Stimulated activated CD4-positive, alpha-beta T cell treated with anti-CD3 and anti-CD28 coated beads, Interleukin-12 subunit alpha, Interleukin-12 subunit beta, amount 100 ng/mL, for 4 hours (primary cell): ENCODE measurements at places on chromosomes 7 and 10.

DNA sequence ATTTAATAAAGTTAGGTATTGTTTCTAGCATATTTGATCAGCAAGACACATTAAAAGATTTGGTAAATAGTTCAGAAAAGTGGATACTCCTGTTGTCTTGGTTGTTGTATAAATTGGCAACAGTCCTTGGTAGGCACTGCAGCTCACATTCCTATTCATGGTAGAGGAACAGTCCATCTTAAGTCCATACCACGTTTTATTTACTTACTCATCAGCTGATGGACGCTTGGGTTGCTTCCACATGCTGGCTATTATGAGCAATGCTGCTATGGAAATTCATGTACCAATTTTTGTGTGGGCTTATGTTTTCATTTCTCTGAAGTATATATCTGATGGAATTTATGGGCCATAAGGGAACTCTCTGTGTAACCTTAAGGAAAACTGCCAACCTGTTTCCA is 43.3 kb downstream of the C10orf120 start:
- no peak for DNase-seq

- no peak for DNase-seq
Observed at GRCh38 chr10:77768039-77768438, 130.4 kb upstream of the KCNMA1 start.

GRCh38 chr10:122140461-122140902 is 130.6 kb upstream of the BTBD16 start:
- no peak for DNase-seq

GRCh38 chr7:135077642-135078041 is 70.2 kb upstream of the TMEM140 start:
- no peak for DNase-seq

DNA sequence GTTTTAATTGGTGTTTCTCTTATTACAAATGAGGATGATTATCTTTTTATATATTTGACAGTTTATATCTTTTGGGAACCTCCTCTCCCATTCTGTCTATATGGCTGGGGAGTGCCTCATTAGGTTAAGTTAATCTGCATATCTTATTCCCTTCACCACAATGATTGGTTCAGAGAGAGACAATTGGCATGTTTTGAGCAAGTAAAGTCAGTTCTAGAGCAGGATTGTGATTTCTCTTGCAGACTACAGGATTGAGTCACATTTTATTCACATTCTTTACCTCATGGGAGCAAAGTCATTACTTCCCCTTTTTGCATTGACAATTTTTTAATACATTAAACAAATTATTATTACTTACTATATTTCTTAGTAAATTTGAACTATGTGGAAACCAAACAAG is 345.6 kb downstream of the MDFIC start:
- DNase-seq, result no peak

DNA sequence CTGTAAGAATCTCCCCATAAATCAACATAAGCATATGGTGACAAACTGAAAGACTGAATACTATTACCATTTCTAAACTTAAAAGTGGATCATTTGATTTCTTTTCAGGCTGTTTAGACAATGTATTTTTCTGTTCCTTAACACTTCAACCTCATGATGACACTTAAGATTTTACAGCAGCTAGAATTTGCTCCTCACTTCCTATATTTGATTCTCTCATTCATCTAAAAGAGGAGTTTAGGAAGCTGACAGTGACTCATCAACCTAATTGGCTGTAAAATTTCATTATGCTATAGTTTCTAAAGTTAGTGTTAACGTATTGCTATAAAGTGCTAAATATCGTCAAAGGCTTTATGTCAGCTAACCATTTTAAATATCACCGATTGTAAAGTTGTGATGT is 478.7 kb downstream of the GRM8 start:
- DNase-seq, result no peak

DNA sequence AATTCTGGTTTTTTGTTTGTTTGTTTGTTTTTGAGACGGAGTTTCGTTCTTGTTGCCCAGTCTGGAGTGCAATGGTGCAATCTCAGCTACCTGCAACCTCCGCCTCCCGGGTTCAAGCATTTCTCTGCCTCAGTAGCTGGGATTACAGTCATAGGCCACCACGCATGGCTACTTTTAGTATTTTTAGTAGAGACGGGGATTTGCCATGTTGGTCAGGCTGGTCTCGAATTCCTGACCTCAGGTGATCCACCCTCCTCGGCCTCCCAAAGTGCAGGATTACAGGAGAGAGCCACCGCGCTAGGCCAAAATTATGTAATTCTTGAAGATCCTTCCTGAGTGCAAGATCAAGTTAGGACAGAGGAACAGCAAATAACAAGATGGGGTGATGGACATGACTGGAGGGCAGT is 719 bp downstream of the ZNF33B start:
- DNase-seq, result peak; percentile 1

GRCh38 chr10:123472606-123473005 is 193.5 kb upstream of the GPR26 start:
- no peak for DNase-seq

GRCh38 chr10:77670817-77671443 is 33.3 kb upstream of the KCNMA1 start:
- DNase-seq, result no peak

DNA sequence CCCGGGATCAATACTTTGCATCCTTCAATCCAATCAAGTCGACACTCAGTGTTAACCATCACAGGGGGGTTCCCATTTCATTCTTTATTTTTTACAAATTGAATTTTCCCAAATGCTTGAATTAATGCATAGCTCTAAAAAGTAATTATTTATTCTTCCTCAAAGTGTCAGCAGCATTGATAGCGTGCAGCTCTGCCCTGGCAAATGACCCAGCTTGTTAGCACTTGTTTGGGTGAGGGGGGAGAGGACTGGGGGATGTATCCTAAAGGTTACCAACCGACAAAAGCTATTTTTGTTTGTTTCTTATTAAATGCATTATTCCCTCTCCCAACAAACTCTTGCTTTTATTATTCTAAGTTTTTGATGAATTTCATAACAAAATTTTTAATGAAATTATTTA is 27.0 kb upstream of the ELMO1 start:
- DNase-seq, result no peak

- DNase-seq, result no peak
Observed at GRCh38 chr7:126702242-126703016, 550.3 kb downstream of the GRM8 start.

- no peak for DNase-seq
Observed at GRCh38 chr10:47449979-47450378, 33.9 kb downstream of the ANXA8 start.

DNA sequence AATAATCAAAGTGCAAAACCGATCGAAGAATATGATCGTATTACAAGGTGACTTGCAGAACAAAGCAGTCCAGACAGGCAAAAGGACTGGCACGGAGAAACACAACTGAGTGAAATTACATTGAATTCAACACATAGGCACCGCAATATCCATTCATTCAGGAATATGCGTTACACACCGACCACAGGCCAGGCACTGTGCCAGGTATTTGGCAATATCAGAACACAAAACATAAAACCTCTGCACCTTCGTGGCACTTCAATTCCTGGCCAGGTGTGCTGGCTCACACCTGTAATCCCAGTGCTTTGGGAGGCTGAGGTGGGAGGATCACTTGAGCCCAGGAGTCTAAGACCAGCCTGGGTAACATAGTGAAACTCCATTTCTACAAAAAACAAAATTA is 187.9 kb downstream of the DIP2C start:
- no peak for DNase-seq

GRCh38 chr10:97836446-97836845 is 13.2 kb upstream of the GOLGA7B start:
- DNase-seq, result no peak

GRCh38 chr7:17233603-17234002 is 64.8 kb upstream of the AHR start:
- no peak for DNase-seq

- no peak for DNase-seq
Observed at GRCh38 chr7:15618275-15618674, 56.5 kb upstream of the AGMO start.

DNA sequence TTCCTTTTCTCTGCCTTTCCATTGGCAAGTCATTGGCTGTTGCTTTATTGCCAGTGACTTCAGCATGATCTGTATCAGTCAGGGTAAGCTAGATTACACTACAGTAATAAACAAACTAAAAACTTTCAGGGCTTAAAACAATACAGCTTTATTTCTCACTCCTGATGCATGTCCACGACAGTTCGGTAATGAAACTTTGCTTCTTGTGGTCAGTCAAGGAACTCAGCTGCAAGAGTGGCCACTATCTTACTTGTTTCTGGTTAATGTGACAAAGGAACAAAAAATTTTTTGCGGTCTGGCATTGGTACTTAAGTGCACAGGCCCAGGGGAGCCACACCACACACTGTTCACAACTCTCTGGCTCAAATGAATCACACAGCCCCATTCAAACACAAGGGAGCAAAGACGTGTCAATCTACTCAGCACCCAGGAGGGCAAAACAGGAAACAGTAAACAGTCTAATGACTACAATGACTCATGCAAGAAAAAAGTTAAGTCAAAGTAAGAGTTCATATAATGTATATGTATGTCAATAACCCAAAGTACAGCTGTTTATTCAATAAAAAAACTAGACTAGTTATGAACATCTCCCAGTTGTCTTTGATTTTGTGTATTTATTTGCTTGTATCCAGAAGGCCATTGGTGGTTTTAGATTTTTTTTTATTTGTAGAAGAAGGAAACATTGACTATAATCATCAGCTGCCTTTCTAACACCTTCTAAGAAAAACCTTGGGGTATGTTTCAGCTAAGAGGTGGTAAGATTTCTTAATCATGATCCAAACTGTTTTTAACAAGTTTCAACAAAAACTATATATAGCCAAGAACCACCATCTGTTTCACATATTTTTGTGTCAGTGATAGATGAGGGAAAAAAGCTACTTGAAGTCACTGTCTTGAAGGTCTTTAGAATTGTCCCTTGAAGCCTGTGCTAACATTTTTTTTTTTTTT is 134.4 kb upstream of the FAM3C start:
- DNase-seq, result no peak

DNA sequence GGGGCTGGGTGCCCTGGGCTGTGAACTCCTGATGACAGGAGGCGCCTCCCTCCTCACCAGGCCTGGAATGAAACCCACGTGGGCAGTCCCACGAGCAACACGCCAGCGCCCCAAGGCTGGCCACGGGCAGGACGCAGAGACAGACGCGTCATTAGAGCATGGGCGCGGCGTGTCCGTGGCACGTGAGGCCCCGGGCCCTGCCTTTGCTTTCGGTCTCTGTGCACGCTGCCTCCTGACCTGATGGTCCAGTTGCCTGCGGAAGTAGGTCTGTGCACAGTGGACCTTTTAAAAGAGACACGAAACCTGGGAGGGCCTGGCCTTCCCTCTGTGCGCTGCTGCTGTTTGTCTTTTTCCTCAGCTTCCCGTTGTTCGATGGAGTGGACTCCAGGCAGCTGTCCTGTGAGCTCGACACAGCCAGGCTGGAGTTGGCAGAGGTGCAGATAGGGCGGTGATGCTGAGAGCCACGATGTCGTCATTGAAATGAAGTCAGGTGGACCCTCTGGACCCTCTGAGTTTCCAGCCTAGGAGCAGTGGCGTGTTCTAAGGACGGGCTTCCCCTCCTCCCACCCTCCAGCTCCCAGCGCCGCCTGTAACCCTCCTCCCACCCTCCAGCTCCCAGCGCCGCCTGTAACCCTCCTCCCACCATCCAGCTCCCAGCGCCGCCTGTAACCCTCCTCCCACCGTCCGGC is 40.1 kb upstream of the CFAP46 start:
- DNase-seq, result no peak

DNA sequence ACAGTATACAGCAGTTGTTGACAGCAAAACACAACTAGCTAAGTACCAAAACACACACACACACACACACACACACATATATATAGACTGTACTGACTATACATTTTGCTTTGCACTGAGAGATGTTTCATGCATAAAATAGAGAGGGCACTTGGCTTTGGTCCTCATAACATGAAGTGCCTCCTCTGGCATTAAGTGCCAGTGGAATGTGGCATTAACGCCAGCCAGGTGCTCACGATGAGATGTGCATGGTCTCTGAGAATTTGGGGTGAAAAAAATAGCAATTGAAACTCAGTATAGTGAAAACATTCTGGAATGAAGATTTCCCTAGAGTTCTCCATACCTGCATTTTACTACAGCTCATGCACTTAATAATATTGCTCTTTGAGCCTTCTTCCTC is 70.0 kb upstream of the INSYN2A start:
- DNase-seq, result no peak

GRCh38 chr10:99709480-99710229 is 22.3 kb downstream of the COX15 start:
- DNase-seq, result no peak

GRCh38 chr7:154699417-154699816 is 303.5 kb downstream of the PAXIP1 start:
- DNase-seq, result peak; percentile 1

- DNase-seq, result no peak
Observed at GRCh38 chr10:49307921-49308320, 9.0 kb downstream of the C10orf71 start.

GRCh38 chr7:7681936-7682329 is 36.5 kb downstream of the RPA3 start:
- no peak for DNase-seq

DNA sequence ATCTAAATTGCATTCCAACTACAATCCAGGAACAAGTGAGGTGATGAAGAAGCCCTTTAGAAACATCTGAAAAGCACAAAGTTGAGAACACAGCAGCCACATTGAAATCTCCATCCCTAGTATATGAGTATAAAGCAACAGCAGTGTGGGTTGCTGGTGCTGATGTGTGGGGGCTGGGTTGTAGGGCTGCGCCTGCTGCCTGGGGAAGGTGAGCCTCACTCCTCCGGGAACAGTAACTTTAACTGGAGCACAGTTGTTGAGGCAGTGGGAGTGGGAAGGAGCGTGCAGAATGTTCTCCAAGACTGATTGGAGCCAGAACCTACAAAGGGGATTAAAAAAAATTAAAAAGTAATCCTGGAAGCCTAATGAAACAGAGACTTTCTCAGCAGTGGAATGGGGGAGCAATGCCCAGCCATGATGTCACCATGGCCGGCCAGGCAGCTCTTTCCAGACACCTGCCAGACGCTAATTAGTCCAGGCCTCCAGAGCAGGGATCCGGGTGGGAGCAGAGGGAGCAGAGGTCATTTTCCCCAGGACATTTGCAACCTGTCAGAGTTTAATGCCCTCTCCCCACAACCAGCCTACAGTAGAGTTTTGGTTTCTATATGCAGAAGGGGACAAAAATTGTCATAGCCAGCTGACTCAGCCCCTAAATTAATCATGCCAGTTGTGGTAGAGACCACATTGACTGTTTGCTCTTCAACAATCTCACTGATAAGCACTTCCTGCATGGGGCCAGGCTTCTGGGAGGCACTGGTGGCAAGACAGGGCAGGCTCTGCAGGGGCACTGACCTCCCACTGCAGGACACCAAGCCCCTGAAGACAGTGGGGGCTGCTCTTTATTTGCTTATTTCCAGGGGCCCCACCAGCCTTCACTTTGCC is 133.0 kb upstream of the ZNF32 start:
- DNase-seq, result no peak
